Activated gamma-delta T cell (primary cell): ENCODE measurements at places on chromosomes 1 and 21.
A peak's percentile ranks its signal among the peaks of the same experiment; 100 is the strongest.

GRCh38 chr21:16900685-16901084 is 612.2 kb upstream of the CXADR start:
- no peak for DNase-seq

GRCh38 chr1:186943891-186944686 is 115.3 kb downstream of the PLA2G4A start:
- no peak for DNase-seq

- DNase-seq = no peak
Measured at GRCh38 chr1:18881642-18882431, 20.5 kb downstream of the ALDH4A1 start.

DNA sequence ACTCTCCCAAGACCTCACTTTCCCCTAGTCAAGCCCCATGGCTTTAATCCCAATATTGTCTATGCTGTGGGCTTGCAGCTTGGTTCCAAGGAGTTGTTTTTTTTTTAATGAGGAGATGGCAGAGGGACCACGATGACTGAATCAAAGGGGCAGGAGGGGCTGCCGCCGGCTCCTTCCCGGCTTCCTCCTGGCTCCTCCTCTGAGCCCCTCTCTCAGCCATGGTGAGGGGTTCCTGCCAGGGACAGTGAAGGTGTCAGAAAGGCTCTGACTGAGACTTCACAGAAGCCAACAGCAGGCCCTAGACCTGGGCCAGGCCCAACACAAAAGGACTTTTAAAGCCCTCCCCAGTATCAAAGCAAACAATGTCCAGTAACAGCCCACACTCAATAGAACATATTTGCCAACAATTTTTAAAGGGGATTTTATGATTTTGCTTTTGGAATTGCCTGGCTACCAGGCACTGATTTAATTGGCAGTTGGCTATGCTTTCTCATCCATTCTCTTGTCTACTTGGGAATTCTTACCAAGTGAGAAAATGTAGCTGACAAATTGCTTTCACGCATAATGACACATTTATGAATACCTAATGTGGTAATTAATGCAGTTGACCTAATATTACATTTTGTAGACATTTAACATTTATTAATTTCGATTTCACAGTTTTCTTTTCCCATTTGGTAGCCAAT is 54.2 kb downstream of the FBXO2 start:
- DNase-seq = no peak

DNA sequence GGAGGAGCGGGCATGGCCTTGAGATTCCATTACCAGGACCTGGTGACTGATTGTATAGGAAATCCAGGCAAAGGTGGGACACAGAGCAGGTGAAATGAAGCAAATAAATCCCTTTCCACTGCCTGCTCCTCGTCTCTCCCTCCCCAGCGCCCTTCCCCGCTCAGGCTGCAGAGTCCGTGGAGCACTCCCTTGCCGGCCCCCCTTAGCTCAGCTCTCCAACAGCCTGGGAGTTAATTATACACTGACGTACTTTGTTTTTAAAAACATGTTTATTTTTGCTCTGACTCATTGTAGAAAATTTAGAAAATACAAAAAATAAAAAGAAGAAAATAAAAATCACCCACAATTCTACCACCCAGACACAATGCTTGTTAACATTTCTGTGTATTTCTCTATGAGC is 61.7 kb downstream of the LGR6 start:
- DNase-seq = no peak

DNA sequence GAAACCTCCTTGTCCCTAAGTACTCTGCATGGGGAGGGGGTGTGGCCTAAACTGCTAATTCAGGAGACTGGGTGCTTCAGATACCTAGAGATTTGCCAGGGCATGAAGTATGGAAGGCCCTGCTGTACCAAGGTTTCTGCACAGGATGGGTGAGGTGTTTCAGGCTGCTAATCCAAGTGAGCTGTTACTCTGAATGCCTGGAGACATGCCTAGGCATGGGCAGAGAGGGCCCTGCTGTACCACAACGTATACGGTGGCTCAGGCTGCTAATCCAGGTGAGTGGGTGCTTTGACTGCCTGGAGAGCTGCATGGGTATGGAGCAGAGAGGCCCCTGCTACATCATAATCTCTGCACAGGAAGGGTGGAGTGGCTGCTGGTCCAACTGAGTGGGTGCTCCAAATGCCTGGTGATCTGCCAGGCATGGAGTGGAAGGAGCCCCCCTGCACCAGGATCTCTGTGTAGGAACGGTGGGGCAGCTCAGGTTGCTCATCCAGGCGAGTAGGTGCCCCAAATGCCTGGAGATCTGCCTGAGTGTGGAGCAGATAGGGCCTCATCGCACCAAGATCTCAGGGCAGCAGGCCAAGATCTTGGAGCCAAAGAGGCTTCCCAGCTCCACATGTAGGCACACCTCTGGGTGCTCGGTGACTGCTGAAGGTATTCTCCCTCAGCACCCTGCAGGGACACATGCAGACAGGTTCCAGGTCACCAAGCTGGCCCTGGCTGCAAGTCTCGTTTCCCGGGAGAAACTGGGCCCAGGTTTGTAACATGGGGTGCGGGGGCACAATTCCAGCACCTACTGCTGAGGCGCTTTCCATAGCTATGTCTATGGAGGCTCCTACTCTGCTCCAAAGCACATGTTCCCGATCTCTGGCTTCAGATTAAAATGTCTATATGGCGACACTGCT is 252.5 kb upstream of the PLXNA2 start:
- no peak for DNase-seq

DNA sequence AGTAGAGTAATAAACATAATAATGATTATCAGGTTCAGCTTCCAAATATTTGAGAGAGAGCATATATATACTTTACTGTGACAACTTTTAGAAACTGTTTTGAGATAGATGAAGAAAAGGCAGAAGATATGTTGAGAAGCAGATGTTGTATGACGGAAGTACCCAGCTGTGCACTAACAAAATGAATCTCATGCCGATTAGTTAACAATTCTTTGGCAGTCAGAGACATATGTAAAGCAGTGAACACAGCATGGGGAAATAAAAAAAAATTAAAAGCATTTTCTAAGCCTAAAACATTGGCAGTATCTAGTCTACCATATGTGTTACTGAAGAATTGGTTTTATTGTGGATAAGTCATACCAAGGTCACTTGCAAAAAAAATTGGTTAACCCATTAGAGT is 51.8 kb downstream of the MAGI3 start:
- no peak for DNase-seq

DNA sequence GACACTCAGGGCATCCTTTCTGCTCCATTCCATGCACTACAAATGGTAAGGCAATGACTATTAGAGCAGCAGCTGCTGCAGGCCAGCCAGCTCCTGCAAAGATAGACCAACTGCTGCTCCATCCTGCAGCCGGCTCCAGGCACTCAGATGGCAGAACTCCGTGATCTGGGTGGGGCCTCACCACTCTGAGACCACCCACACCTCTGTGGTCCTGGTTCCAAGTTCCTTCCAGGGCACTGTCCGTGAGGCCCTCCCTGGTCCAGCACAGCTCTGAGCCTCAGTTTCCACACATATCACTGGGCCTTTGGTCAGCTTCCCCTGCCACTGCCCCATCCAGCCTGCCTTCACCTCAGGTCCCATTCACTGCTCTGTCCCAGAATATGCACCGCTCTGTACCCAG is 114.7 kb downstream of the DMRTB1 start:
- no peak for DNase-seq

GRCh38 chr21:42411891-42412635 is 8.4 kb downstream of the UBASH3A start:
- no peak for DNase-seq

DNA sequence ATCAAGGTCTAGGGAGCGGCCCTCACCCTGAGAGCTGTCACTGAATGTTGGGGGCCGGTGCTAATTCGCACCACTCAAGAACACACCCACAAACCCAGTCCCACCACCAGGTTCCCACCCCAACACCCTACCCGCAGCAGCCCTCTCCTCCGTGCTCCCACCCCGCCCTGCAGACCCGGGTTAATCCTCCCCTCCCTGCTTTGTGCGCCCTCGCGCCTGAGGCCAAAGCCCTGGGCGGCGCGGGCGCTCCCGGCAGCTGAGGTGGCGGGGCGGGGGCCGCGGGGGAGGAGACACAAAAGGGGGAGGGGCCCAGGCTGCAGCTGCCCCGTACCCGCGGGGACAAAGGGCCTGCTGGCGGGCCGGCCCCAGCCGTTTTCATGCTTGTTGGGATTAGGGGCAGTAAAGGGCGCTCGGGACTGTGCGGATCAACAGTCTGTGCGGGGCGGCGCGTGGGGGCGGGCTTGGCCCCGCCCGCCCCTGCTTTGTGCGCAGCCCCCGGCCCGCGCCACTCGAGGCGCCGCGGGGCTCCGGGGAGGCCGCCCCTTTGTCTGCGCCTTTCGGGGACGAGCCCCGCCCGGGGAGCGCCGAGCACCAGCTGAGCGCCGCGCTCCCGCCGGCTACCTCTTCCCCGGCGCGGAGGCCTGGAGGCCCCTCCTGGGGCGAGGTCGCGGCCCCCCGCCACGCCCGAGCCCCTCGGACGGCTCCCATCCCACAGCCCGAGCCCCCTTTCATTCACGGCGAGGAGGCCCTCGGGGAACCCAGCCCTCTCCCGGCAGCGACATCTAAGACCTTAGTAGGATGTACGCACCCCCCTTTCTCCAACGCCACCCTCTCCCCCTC is 10.9 kb downstream of the C1orf216 start:
- peak; percentile 26 for DNase-seq

DNA sequence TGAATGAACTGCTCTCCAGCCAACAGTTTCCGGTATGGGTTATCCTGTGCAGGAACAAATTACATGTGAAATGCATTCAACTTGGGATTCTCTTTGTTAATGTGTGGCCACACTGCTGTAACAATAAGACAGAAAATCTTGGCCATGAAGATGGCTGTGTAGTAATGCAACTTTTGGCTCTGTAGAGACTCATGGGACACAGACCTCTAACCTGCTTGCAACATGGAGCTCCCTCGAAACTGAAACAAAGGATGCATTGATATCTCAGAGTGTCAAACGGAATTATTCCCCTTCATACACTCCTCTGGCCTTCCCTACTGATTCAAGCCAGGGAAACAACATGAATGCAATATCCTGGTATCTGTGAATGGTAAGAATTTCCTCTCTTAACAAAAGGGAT is 559.3 kb upstream of the ZRANB2 start:
- DNase-seq = no peak

DNA sequence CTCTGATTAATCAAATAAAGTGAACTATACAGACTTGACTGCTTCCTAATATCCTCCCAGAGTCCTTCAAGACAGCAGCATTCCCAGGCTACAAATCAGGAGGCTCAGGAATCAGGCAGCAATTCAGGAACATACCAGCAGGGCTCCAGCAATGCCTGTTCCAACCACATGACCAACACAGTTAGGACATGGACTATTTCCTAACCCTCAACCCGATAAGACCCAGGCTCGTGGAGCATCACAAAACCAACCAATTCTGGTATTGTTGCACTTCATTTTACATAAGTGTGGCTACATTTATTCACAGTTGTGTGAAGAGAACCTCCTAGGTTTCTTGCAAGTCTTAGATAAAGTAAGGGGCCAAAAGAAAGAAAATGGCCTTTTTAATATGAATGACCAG is 546.2 kb upstream of the ADGRL2 start:
- DNase-seq = no peak

- no peak for DNase-seq
Measured at GRCh38 chr1:3858231-3858981, 1.1 kb downstream of the DFFB start.

- DNase-seq = no peak
Measured at GRCh38 chr1:198417039-198417438, 123.4 kb downstream of the ATP6V1G3 start.

DNA sequence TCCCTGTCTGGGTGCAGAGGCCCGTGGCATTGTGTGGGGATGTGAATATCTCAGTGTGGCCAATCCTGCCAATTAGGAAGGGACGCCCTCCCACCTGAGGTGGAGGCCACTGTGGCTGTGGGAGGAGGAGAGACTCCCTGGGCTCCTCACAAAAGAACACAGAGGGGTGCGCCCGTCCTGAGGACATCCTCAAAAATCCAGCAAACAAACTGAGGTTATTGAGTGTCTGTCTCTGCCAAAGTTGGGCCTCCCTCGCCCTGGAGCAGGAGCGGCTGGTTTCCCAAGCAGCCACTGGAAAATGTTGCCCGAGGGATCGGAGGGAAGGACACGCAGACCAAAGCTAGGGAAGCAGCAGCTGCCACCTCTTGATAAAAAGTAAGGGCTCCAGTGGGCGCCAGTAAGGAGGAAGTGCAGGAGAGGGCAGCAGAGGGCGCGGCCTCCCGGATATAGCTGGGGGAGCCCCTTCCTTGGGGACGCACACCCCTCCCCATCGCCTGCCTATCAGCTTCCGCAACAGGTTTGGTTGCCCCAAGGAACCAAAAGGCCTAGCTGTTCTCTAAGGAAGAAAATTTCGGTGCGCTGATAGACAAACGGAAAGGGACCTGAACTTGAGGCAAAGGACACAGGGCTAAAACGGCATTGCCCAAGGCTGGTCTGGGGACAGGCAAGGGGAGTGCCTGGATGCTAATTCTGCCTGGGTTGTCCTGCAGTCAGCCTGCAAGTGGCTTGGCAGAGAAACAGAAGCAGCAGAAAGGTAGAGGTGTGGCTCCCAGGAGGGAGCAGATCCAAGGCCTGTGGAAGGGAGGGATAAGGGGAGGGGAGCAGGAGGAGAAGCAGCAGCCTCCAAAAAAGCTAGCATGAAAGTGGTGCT is 1.7 kb upstream of the GRIK3 start:
- DNase-seq = no peak

DNA sequence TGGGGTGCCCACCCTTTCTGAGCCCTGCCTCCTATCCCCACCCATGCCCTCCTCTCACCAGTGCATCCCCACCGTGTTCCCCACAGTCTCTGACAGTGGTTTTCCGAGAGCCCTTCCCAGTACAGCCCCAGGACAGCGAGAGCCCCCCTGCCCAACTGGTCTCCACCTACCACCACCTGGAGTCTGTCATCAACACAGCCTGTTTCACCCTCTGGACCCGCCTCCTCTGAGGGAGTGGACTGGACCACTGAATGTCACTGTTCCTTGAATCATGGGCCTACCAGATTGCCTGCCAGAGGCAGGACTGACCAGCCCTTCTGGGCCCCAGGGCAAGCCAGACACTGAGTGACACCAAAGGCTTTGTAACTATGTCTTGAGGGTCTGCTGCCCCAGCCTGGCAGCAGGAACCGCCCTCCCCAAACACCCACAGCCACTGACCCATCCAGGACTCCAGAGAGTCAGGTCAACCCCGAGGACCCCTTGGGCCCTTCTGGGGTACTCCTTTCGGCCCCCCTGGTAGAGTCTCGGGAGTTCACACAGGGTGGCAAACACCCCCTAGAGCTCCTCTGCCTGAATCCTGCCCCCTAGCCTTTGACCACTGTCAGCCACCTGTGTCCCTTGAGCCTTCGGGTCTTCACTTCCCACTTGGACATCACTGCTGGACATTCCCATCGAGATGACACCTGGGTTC is 3.3 kb downstream of the HYI start:
- DNase-seq = no peak

DNA sequence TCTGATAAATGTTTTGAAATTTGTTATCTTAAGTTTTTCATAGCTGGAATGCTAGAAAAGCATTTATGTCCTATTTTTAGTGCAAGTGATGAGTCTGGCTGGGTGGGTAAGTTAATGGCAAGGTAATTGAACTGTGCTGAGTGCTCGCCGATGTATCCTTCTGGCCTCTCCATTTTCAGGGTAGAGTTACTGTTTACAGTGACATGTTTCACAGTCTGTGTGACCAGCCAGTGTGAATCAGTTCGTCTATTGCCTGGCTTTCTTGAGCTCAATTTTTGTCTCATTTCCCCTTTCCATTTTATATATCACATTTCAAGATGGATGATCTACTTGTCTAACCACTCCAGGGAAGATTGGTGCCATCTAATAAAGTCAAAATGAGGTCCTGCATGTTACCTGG is 44.1 kb downstream of the ITSN1 start:
- no peak for DNase-seq
